Activated T-cell treated with anti-CD3 and anti-CD28 coated beads, Interleukin-2, amount 50 U/mL, for 72 hours (primary cell): ENCODE measurements at places on chromosomes 2 and 18. TPM values are rescaled to one million over a fixed set of nuclear protein-coding genes. Genes with fewer than 3 reads are reported as not detected.
A peak's percentile ranks its signal among the peaks of the same experiment; 100 is the strongest.

Gene RESP18
- total RNA-seq = not detected

Gene FOXD4L1
- not detected for total RNA-seq

Gene RUFY4
- 0.84 TPM for total RNA-seq

Gene ADRA2B
- total RNA-seq = 2.1 TPM

Gene ANKRD29
- not detected for total RNA-seq

Gene REG3G
- total RNA-seq = not detected

Gene KCNE4
- total RNA-seq = not detected

- H3K4me3 ChIP-seq = peak overlapping the region; percentile 25
- DNase-seq = no peak
- H3K36me3 ChIP-seq = peaks cover 17% of the 10 kb centered on the region
- H3K27me3 ChIP-seq = no peaks in the 10 kb centered on the region
- peak overlapping the region; percentile 82 for H3K27ac ChIP-seq
- H3K4me1 ChIP-seq = peaks cover 40% of the 10 kb centered on the region
Measured at GRCh38 chr2:3216841-3217495, 160.7 kb downstream of the EIPR1 start.

GRCh38 chr2:233059547-233059796 lies 670 bp upstream of the INPP5D start:
- peaks cover 3% of the 10 kb centered on the region for H3K27me3 ChIP-seq
- H3K27ac ChIP-seq = no peak overlapping the region
- H3K4me3 ChIP-seq = peak overlapping the region; percentile 83
- peaks cover 46% of the 10 kb centered on the region for H3K4me1 ChIP-seq
- peak; percentile 22 for DNase-seq

DNA sequence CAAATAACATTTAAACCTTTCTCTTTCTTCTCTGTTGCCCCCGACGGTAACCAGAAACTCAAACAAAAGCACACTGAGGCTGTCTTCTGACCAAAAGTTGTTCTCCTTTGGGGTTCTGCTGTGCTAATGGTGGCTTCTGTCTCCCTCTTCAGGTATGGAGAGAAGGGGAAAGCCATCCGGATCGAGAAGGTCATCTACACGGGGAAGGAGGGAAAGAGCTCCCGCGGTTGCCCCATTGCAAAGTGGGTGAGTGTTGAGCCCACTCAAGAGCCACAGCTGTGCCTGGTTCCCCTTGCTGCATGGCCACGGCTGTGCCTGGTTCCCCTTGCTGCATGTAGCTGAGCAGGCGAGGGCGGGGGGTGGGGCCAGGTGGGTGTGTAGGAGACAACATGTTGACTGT lies 67.4 kb downstream of the BOLA3 start:
- DNase-seq = no peak
- H3K4me3 ChIP-seq = no peak overlapping the region
- peaks cover 1% of the 10 kb centered on the region for H3K36me3 ChIP-seq
- no peak overlapping the region for H3K27ac ChIP-seq
- no peaks in the 10 kb centered on the region for H3K27me3 ChIP-seq

DNA sequence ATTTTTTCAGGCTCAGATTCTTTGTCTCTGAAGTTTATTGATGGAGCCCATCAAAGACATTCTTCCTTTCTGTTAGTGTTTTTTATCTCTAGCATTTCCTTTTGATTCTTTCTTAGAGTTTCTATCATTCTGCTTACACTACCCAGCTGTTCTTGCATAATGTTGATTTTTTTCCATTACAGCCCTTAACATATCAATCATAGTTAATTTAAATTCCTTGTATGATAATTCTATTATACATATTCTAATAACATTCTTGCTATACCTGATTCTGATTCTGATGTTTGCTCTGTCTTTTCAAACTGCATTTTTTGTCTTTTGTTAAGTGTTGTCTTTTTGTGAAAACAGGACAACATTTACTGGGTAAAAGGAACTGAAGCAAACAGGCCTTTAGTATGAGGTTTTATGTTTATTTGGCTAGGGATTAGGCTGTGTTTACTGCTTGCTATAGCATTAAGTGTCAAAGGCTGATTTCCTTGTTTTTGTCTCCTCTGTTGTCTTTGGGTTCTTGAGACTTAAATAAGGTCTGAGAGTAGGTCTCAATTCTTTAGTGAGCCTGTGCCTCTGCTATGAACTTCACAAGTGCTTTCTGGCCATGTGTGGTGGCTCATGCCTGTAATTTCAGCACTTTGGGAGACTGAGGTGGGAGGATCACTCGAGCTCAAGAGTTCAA lies 8.0 kb upstream of the STAM2 start:
- peaks cover 4% of the 10 kb centered on the region for H3K4me1 ChIP-seq
- peaks cover 5% of the 10 kb centered on the region for H3K27me3 ChIP-seq
- no peak for DNase-seq
- H3K4me3 ChIP-seq = no peak overlapping the region
- peaks cover 2% of the 10 kb centered on the region for H3K36me3 ChIP-seq
- no peak overlapping the region for H3K27ac ChIP-seq

- H3K4me3 ChIP-seq = peak overlapping the region; percentile 84
- H3K4me1 ChIP-seq = peaks cover 100% of the 10 kb centered on the region
- no peak for DNase-seq
- peak overlapping the region; percentile 100 for H3K27ac ChIP-seq
Measured at GRCh38 chr2:197298609-197299008, 12.0 kb downstream of the ANKRD44 start.

GRCh38 chr2:217270485-217271121 lies 410.7 kb upstream of the TNP1 start:
- H3K36me3 ChIP-seq = no peaks in the 10 kb centered on the region
- no peaks in the 10 kb centered on the region for H3K4me1 ChIP-seq
- no peak overlapping the region for H3K27ac ChIP-seq
- no peak for DNase-seq

- H3K36me3 ChIP-seq = no peaks in the 10 kb centered on the region
- no peaks in the 10 kb centered on the region for H3K4me1 ChIP-seq
- no peak for DNase-seq
- H3K27ac ChIP-seq = no peak overlapping the region
Measured at GRCh38 chr2:239876271-239876947, 148.7 kb downstream of the NDUFA10 start.

DNA sequence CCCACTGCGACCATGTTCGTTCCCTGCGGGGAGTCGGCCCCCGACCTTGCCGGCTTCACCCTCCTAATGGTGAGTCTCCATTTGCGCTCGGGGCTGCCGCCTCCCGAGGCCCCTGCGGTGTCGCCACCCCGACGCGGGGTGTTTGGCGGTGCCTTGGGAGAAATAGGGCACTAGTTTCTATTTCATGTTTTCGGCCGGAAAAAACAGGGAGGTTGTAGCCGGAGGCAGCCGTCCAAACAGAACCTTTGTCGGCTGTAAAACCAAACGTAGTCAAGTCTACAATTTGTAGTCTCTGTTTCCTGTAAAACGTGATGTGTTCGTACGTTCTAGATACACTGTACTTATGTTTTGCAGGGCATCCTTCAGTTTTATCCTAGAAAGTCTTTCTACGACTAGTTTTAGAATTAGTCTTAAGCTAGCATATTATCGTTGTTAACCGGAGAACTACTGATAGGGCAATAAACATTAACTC lies 290 bp downstream of the PSMG2 start:
- peak overlapping the region; percentile 86 for H3K4me3 ChIP-seq
- peak overlapping the region; percentile 100 for H3K27ac ChIP-seq
- no peak for DNase-seq
- H3K4me1 ChIP-seq = peaks cover 49% of the 10 kb centered on the region

DNA sequence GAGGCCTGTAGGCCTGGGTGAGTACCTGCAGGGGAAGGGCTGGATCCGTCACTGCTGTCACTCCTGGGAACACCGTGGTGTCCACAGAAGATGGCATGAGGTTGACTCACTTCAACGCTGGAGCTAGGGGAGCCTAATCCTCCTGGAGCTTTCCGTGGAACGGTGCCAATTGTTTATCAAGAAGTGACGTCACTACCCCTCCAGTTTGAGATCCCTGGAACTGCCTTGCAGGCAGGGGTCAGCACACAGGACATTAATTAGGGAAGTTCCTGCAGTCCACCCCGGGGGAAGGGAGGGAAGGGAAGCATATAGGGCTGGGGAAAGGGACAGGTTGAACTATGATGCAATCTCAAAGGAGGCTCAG lies 408.6 kb downstream of the GALR1 start:
- no peaks in the 10 kb centered on the region for H3K36me3 ChIP-seq
- H3K4me1 ChIP-seq = no peaks in the 10 kb centered on the region
- no peak overlapping the region for H3K4me3 ChIP-seq
- no peak overlapping the region for H3K27ac ChIP-seq

- H3K36me3 ChIP-seq = peaks cover 3% of the 10 kb centered on the region
- H3K4me3 ChIP-seq = no peak overlapping the region
- DNase-seq = no peak
- no peaks in the 10 kb centered on the region for H3K27me3 ChIP-seq
- H3K4me1 ChIP-seq = no peaks in the 10 kb centered on the region
Measured at GRCh38 chr18:2529154-2529553, 42.2 kb downstream of the METTL4 start.

DNA sequence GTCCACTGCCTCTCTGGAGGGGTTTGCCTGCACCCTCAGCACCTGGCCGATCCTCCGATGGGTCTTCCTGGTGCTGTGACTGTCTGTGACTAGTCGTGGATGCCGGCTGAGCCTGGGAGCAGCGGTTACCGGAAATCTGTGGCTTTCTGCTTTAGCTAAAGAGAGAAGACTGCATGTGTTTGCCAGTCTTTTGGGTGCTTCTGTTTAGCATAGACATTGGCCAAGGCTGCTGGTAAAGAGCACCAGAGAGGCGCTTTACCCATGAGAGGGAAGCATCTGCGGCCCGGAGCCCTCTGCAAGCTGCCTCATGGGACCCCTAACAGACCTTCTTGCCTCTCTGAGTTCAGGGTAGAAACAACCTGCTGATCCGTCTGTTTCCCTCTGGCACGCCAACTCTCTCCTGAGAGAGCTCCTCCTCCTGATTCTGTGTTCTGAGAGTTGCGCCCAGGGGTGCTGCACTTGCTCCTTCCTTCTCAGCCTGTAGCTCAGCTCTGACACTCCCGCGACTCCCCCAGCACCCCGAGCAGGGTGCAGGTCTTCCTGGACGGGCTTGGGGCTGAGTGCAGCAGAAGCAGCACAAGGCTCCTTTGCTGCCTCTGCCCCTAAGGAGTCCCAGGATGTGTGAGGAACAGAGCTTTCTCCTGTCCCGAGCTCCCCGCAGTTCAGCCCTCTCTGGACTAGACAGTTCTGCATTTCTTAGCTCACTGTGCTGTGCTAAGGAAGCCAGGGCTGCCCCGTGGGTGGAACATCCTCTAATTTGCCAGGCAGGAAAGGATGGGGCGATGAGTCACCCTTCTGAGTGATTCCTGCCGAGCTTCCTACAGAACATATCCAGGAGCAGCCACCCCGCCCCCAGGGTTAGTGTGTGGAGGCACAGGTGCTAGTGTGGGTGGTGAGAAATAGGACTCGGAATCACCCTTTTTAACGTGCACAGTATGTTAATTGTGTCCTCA lies 203.2 kb downstream of the SH3RF3 start:
- H3K27me3 ChIP-seq = peaks cover 23% of the 10 kb centered on the region
- H3K27ac ChIP-seq = no peak overlapping the region
- peaks cover 36% of the 10 kb centered on the region for H3K4me1 ChIP-seq
- DNase-seq = no peak
- H3K36me3 ChIP-seq = no peaks in the 10 kb centered on the region
